Activated effector memory CD4-positive, alpha-beta T cell treated with anti-CD3 and anti-CD28 coated beads, Interleukin-2, amount 50 U/mL, for 16 hours (primary cell): ENCODE measurements at places on chromosomes 4 and X.

DNA sequence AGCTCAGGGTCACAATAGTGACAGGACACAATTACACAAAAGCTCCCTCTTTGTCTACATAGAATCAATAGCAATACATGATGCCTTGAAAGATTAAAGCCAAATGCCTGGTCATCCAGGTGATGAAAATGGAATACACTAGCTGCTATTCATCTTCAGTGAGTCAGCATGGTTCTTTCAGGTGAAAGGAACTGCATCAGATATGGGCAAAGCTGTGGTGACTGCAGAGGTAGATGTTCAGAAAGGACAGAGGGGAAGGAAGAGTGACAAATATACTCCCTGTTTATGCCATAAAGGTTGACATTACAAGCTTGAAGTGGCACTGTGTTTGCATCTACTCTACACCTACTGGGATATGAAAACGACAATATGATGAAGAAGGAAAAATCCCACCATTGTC is 20.0 kb upstream of the FTHL17 start:
- DNase-seq: no peak

DNA sequence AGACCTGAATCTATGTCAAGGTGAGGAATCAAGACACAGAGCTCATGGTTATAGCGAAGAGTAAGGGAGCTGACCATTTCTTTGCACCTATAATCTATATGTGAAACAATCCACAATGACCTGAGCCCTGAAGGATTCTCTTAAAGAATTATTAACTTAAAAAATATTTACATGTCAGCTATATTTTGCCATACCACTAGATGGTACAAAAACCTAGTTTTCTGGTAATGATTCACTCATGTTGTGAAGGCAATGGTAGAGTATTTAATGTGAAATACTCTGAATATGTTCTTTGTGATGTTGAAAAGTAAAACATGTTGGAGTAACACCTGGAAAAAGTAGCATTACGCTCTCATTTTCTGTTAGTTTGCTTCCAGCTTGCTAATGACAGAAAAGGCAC is 40.0 kb downstream of the VGLL1 start:
- DNase-seq: no peak

- no peak for DNase-seq
These were observed 240.0 kb upstream of the RPS6KA3 start for GRCh38 chrX:20506739-20507138.

- no peak for DNase-seq
These were observed 71.7 kb downstream of the FBXW7 start for GRCh38 chr4:152464030-152464823.
